Thymus (tissue), 14 donors: ENCODE measurements at places on chromosomes 6 and 20. TPM values are rescaled to one million over a fixed set of nuclear protein-coding genes. Genes with fewer than 3 reads are reported as not detected.

Gene LGSN
- 0.14 TPM for total RNA-seq

Gene SGK2
- 0.09 TPM for total RNA-seq

Gene VEGFA
- 18.4 TPM for total RNA-seq

GRCh38 chr6:10585209-10585845 lies 64.2 kb downstream of the GCNT2 start:
- no peak for DNase-seq

DNA sequence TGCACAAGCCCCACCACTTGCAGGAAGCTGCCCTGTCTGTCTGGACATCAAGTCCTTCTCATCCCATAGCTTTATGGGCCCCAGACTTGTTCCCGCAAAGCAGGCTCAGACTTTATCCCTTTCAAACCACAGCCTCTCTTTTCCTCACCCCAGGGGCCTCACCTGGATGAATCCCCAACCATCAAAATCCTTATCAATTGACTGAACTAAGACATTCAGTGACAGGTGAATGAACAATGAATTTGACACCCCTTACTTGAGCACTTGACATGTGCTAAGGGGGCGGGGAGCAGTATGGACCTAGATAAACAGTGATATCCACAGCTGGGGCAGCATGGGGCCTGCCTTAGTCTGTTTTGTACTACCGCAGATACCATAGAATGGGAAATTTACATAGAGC lies 5.0 kb downstream of the RAB44 start:
- no peak for DNase-seq

DNA sequence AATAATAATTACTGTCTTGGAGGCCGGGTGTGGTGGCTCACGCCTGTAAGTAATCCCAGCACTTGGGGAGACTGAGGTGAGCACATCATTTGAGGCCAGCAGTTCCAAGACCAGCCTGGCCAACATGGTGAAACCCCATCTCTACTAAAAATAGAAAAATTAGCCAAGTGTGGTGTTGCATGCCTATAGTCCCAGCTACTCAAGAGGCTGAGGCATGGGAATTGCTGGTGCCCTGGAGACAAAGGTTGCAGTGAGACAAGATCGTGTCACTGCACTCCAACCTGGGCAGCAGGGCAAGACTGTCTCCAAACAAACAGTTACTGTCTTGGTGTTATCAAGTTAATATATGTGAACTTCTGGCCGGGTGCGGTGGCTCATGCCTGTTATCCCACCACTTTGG lies 4.9 kb downstream of the RRP36 start:
- DNase-seq, result no peak

DNA sequence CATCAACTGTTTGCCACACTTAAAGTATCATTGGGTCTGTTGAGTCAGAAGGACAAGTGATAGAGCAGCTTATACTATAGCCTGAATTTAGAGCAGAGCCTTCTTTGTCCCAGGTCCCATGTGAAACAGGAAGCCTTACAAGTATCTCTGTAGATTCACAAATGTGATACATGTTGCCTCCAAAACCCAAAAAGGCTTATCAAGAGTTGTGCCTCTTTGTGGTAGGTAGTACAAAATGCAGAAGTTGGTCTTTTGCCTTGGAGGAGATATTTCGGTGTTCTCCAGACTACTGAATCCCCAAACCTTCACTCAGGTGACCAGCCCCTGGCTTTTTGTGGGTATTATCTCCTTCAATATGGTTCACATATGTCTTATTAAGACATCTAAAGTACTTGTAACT lies 172.8 kb upstream of the PROKR2 start:
- DNase-seq, result no peak

DNA sequence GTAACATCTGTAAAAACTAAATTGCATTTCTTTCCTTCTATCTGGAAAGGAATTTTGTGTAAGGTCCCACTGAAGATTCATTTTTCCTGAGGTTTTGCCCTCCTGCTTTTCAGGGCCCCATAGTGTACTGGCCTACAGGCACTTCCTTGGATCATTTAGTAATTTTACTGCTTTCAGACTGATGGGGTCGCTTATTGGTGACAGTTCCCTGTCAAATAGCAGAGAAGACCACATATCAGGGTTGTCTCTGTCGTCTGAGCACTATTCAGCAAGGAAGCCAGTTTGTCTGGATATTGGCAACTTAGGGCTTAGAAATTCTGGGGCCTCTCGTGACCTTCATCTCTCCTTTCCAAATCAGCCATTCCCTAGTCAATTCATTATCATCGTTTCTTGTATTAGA lies 3.5 kb downstream of the GRM1 start:
- DNase-seq, result no peak

DNA sequence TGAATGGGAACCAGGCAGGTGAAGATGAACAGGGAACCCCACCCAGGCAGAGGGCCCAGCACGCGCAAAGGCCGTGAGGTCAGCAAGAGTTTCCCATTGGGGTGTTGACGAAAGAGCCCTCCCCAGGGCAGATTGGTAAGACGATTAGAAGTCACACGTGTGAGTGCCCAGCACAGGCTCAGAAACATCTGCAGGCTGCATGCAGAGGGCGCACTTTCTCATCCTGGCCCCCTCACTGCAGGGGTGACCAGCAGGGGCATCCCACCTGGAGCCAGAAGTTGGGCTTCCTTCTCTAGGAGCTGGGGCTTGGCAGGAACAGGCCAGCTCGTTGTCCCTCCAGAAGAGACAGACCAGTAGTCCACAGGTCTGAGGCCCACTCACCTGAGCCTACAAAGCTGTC lies 38.4 kb downstream of the VSTM2L start:
- DNase-seq, result no peak

DNA sequence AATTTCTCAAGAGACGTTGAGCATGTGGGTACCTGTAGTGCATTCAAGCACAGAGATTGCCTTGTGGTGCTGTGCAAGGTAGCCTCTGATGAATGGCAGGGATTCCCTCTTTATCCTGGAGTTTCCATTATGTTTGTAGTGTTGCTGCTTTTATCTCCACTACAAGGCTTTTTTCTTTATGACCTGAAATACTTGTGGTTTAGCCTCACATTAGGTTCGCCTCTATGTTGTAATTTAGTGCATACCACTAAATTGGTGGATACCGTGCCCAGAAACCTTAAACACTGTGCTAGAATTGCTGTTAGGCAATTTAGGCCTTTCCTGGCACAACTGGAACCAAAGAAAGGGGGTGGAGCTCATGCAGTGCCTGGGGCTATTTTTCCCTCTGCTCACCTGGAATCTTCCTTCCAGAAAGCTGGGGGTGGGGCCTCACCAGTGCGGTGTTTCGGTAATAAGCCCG lies 76.8 kb downstream of the NCOA7 start:
- DNase-seq, result no peak

DNA sequence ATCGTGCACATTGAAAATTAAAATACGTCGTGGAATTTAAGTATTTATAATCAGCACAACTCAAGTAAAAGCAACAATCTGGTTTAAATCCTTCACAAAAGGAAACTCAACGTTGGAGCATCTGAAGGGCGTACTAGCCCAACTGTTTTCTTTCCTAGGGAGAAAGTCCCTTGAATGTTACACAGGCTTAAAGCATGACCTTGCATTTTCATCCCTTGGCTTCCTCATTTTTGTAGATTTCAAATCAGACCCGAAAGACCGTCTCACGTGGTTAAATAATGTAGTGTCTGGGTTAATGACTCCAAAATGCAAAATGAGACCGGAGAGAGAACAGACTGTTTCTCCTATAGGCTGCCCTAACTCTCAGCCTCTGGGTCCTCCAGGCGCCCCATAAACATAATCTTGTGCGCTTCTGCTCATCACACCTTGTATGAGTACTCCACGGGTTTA lies 249.2 kb upstream of the RREB1 start:
- DNase-seq, result no peak

DNA sequence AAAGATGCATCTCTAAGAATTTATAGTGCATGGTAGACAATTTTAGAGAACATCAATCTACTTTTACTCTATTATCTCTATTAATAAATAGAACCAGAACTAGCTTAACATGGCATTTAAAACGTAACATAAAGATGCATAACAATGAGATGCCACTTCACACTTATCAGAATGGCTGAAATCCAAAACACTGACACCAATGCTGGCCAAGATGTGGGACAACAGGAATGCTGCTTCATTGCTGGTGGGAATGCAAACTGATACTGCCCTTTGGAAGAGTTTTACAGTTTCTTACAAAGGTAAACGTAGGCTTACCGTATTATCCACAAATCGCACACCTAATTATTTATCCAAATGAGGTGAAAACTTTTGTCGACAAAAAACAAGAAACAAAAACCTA lies 95.2 kb downstream of the SESN1 start:
- no peak for DNase-seq

- DNase-seq, result no peak
These were observed 578 bp upstream of the PTGIS start for GRCh38 chr20:49568278-49569151.

GRCh38 chr6:62516291-62517141 lies 230.5 kb upstream of the KHDRBS2 start:
- no peak for DNase-seq

- no peak for DNase-seq
These were observed 245.0 kb upstream of the QKI start for GRCh38 chr6:163169521-163169920.

DNA sequence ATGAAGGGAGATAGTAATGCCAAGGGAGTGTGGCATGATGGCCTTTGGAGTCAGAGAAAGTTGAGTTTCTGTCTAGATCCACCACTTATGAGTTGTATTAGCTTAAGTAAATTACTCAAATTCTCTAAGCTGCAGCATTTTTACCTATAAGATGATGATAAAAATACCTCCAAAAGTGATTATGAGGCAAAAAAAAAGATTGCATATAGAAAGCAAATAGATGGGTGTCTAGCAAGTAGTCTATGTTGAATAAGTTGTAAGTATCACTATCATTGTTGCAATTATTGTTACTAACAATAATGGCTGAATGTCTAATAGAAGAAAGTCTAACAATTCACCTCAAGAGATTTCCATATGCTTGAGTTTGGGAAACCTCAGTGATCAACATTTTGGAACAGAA lies 959.2 kb upstream of the GJE1 start:
- no peak for DNase-seq

GRCh38 chr6:147699637-147700036 lies 191.1 kb downstream of the SAMD5 start:
- DNase-seq, result no peak

- no peak for DNase-seq
These were observed 265.0 kb downstream of the UTRN start for GRCh38 chr6:144549837-144550747.

DNA sequence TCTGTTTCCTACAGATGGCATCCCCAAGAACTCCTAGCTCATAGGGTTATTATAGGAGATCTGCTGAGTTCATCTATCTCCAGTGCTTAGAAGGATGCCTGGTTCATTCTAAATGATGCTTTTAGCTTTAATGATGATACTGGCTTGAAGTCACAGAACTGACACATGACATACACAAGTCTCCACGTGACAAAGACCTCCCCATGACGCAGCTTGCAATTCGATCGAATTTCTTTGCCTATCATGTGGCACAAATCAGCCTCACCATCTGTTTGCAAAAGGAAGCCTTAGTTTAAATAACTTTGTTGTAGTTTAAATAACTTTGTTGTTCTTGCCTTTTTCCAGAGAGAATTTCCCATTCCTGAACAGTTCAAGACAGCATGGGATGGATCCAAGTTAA lies 44.1 kb upstream of the FAM8A1 start:
- no peak for DNase-seq

GRCh38 chr20:775679-776135 lies 7.4 kb upstream of the SLC52A3 start:
- no peak for DNase-seq

DNA sequence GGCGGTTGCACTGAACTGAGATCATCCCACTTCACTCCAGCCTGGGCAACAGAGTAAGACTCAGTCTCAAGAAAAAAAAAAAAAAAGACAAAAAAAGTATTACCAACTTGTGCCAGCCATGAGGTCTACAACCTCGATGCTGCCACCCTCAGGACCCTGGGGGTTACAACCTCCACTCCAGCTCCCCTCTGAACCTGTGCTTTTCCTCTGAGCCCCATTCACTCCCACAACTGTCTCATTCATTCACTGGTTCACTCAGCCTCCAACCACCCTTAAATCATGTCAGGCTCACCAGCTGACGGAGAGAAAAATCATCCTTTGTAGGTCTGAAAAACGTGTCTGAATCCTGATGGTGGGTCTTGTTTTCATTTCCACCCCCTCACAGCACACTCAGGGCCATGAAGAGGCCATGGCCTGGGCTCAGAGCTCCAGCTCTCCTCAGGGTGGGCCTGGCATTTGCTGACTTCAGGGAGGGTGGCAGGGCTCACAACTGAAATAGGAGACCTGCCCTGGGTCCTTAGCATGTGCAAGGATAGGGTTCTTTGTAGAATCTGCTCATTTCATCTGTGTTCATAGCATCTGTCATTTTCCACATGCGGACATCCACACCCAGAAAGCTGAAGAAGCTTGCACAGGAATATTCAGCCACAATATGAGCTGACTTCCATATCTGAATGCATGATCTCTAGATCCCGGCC lies 1.9 kb upstream of the ULBP1 start:
- no peak for DNase-seq

GRCh38 chr20:17766226-17766625 lies 66.5 kb downstream of the BANF2 start:
- DNase-seq, result no peak

DNA sequence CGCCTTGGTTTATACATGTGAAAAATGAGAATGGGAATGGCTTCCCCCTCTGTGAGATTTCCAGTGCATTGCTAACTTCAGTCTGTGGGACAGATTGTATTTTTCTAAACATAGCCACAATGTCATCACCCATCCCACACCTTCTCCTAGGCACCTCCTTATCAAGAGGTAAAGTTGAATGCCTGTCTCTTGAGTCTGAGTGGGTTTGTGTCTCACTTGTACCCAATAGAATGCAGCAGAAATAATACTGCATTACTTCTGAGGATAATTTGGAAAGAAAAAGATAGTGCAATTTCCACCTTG lies 27.9 kb downstream of the RIN2 start:
- DNase-seq, result no peak
